ENCODE measurements at places on chromosomes 13 and 19.

GRCh38 chr19:42366673-42367072 lies 23.4 kb downstream of the CNFN start:
- peak; percentile 55 for DNase-seq

DNA sequence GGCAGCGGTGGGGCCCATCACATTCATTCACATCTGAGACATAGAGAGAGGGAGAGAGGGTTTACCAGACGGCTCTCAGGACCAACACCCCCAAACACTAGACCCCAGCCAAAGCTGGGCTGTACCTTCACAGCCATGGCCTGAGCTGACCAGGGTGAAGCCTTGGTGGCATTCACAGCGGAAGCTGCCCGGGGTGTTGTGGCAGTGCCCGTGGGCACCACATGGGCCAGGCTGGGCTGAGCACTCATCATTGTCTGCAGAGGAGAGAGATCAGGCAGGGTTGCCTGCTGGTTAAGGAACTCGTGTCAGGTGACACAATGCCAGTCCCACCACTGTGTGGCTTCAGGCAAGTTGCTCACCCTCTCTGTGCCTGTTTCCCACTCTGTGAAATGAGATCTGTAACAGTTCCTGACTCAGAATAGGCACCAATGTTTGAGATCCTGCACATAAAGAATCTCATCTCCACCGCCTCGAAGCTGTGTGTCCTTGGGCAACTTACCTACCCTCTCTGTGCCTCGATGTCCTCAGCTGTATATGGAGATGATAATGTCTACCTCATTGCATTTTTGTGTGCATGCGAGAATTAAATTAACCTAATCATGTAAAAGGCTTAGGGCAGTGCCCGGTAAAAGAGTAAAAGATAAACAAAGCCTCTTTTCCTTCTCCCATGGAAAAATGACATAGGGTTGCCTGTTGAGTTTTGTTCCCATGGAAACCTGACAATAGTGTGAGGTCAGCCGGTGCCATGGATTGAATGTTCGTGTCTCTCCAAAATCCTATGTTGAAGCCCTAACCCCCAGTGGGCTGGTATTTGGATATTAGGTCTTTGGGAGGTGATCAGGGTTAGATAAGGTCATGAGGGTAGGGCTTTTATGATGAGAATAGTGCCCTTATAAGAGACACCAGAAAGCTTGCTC lies 22.9 kb downstream of the CCL25 start:
- no peak for DNase-seq

- DNase-seq: no peak
Measured at GRCh38 chr19:5903056-5903623, 450 bp downstream of the NDUFA11 start.

DNA sequence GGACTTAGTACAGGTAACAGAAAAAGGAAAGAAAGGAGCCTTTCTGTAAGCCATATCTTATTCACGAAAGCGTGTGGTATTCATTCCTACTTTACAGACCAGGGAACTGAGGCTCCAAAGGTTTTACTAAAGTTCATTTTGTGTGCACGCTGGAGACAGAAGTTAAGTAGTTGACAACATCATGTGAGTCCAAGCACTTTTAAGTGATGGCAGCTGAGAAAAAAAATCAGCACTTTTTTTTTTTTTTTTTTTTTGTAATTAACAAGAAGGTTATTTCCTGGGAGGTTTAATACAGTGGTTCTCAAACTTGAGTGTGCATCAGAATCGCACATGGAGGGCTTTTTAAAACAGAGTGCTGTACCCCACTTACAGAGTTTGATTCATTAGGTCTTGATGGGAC lies 2.0 kb downstream of the DNAJC3 start:
- no peak for DNase-seq

DNA sequence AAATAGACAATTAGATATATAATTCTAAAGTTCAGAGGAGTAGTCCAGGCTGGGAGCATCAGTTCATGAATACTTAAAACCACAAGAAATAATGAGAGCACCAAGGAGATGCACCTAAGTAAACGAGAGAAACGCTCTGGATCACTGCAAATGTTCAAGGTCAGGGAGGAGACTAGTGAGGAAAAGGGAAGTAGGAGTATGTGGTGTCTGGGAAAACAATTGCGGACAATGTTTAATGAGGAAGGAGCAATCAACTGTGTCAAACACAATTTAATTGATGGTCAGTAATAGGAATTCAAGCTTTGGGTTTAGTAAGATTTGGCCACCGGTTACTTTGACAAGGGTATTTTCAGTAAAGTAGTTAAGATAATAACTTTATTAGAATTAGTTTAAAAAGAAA lies 652.2 kb downstream of the DACH1 start:
- no peak for DNase-seq

GRCh38 chr19:38977445-38978325 lies 2.1 kb upstream of the FBXO17 start:
- DNase-seq: no peak

GRCh38 chr19:10192922-10193321 lies 1.8 kb downstream of the DNMT1 start:
- no peak for DNase-seq

All from femur (tissue), 1 donor.